ENCODE measurements at places on chromosomes 1 and 21.

DNA sequence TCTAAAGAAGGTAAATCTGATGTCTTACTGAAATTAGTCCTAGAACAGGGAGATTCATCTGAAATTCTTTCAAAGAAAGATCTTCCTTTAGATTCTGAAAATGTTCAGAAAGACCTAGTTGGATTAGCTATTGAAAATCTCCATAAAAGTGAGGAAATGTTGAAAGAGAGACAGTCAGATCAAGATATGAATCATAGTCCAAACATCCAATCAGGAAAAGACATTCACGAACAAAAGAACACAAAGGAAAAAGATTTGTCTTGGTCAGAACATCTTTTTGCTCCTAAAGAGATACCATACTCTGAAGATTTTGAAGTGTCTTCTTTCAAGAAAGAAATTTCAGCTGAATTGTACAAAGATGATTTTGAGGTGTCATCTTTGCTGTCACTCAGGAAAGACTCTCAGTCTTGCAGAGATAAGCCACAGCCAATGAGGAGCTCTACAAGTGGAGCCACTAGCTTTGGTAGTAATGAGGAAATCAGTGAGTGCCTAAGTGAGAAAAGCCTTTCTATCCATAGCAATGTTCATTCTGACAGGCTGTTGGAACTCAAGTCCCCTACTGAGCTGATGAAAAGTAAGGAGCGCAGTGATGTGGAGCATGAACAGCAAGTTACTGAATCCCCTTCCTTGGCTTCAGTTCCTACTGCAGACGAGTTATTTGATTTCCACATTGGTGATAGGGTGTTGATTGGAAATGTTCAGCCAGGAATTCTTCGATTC lies 61.6 kb upstream of the QSOX1 start:
- DNase-seq, result no peak

DNA sequence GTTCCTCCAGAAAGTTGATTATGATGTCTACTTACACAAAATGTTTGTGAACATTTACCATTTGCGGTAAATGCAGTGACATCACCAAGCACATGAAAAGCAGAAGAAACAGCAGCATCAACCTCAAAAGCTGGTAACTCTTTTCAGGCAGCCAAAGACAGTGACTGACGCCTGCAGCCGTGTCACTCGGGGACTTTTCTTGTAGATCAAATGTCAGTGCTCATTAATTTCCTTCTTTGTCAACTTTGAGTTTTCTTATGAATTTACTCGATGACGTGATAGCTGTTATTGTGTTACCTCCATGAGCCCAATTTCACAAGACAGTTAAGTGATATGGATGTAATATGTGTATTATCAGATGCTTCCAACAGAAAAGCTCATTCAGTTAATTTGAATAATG lies 92.5 kb downstream of the RIPK4 start:
- DNase-seq, result no peak

- no peak for DNase-seq
Observed at GRCh38 chr1:2299131-2299627, 71.1 kb downstream of the SKI start.

- no peak for DNase-seq
Observed at GRCh38 chr1:73273886-73274285, 924.1 kb downstream of the LRRIQ3 start.

GRCh38 chr1:200334661-200335256 lies 75.1 kb downstream of the ZNF281 start:
- DNase-seq, result peak; percentile 49

DNA sequence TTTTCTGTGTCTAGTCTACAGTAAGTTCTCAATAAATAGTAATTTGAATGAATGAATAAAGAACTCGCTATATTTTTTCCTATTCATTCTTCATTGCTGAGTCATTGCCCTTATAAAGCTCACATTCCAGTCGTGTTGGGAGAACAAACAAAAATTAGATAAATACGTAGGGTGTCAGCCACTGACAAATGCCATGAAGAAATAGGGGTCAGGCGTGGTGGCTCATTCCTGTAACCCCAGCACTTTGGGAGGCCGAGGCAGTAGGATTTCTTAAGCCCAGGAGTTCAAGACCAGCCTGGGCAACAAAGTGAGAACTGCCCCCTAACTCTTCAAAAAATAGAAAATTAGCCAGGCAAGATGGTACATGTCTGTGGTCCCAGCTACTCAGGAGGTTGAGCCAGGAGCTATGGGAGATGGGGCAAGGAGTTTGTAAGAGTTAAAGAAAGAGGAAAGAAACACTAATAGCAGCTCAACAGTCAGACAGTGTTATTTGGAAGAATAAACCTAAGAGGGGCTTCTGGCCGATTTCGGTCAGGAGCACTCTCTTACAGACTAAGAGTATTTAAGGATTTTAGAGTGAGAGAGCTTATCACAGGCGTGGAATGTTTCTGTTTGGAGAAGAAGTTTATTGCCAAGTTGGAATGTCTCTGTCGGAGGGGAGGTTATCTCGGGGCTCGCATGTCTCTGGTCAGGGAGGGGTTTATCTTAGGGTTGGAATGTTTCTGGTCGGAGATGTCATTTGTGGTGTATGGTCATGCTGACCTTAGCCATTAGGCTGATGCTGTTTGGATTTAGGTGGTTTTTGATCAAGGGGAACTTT lies 1.8 kb upstream of the CHML start:
- DNase-seq, result peak; percentile 31

DNA sequence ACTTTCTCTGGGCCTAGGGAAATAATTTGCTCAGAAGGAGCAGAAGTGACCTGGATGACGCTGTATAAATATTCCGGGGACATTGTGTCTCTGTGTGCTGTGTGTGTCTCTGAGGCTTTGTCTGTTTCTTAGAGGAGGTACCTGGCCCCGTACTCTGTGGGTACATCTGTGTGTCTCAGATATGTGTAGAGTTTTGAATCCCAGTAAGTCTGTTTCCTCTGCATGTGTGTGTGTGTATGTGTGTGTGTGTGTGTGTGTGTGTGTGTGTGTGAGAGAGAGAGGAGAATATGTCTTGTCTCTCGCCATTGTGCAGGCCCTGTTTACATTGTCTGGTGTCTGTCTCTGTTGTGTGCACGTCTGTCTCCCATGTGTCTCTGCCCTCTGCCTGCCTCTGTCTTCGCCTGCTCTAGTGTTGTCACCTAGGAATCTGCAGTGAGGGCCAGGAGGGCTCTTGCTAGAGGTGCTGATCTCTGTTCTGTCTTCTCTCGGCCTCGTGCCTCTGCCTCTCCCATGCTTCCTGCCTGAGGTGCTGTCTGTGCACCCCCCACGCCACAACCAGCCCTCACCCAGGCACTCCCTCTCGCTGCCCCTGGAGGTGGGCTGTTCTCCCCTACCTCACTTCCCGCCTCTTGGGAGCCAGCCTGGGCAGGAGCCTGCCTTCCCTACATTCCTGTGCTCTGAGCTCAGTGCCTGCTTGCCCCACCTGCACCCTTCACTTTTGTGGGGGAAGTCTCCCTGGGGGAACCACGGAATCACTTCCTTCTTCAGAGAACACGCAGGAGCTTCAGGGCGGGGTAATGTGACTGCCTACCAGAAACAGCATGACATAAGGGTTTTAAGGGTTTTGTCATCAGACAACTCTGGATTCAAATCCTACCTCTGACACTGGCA lies 5.9 kb downstream of the MAP7D1 start:
- DNase-seq, result peak; percentile 67

GRCh38 chr1:65387821-65388220 lies 32.6 kb upstream of the LEPR start:
- no peak for DNase-seq

- no peak for DNase-seq
Observed at GRCh38 chr1:241470361-241470760, 49.2 kb downstream of the FH start.

DNA sequence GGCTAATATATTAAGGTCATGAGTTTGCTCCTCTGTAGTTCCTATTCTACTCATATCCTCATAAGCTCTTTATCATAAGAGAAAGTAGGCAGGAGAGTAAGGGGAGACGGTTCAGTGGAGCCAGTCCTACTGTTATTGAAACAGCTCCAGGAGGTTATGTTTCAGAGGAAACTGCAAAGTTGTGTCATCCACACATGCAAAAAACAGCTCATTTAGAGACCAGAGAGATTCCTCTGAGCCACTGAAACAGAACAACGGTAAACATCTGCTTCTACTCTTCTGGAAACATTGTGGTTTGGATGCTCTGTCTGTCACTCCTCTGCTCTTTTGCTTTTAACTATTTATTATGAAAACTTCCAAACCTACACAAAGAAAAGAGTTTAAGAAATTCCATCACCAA lies 66.3 kb upstream of the PPP2R5A start:
- peak; percentile 94 for DNase-seq

DNA sequence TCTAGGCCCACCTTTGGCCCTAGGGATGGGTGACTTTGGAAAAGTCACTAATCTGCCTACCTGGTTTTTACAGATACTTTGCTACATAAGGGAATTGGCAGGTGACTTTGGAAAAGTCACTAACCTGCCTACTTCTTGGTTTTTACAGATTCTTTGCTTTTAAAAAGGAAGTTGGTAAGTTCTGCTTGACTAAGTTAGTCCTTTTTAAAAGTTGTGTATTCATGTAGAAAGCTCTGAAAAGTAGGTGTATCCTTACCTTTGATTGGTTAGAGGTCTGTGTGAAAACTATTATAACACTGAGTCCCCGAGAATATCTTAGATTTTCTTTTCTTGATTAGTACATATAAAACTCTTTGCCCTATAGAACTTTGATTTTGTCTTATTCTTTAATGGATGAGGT lies 12.4 kb downstream of the ATF6 start:
- no peak for DNase-seq

DNA sequence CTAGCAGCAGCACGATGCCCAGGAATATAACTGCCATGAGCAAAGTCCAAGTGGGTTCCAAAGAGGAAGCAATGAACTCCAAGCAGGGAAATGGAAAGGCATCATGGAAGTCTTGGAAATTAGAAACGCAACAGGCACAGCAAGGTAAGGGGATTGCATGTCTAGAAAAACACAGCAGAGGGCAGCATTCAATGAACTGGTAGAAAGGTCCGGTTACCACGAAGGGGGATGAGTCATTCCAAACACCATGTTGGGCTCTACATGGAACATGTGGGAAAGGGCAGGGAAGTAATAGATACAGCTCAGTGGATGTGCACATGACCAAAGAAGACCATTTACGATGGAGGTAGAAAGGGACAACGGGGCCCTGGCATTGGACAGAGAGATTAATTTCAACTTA lies 36.4 kb downstream of the RXRG start:
- peak; percentile 28 for DNase-seq

DNA sequence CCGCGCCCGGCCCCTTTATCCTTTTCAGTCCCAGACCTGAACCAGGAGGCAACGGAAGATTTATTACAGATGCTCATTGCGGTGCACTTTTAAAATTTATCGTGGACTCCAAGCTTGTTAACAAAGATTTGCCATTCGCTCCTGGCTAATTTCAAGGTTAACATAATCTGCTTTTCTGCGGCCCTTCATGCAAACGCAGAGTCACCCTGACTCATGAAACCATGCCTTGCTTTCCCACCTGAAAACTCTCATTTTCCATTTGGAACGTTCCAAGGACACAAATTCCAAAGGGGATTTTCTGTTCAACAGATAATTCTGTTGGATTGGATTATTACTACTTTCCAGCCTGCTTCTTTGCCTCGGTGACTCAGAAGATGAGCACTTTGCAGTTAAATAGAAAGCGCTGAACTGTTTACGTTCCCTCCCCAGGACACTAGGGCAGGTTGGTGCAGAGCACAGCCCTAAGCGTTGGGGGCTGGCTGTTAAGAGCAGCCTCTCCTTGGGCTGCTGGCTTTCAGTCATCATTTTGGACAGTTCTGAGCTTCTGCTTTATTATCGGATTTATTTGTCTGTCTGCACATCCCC lies 51.1 kb downstream of the CD247 start:
- DNase-seq, result no peak

- no peak for DNase-seq
Observed at GRCh38 chr1:176885751-176886150, 278.8 kb downstream of the ASTN1 start.

DNA sequence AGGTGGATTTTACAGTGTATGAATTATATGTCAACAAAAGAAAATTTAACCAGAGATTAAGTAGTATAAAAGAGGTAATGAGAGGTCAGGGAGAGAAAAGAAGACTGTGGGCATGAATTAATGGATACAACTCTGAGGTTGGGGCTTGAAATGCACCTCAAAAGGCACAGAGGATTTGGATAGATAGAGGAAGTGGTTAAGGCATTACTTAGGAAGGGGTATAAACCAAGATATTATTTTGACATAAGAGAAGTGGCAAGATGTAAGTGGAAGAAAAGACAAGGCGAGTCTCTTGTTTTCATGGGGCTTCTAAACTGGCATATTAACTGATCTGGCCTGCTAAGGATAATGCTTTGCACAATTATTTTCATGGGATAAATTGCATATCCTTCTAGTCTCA lies 34.1 kb downstream of the RAP1A start:
- no peak for DNase-seq

- DNase-seq, result no peak
Observed at GRCh38 chr1:24347159-24347934, 28.2 kb downstream of the GRHL3 start.

DNA sequence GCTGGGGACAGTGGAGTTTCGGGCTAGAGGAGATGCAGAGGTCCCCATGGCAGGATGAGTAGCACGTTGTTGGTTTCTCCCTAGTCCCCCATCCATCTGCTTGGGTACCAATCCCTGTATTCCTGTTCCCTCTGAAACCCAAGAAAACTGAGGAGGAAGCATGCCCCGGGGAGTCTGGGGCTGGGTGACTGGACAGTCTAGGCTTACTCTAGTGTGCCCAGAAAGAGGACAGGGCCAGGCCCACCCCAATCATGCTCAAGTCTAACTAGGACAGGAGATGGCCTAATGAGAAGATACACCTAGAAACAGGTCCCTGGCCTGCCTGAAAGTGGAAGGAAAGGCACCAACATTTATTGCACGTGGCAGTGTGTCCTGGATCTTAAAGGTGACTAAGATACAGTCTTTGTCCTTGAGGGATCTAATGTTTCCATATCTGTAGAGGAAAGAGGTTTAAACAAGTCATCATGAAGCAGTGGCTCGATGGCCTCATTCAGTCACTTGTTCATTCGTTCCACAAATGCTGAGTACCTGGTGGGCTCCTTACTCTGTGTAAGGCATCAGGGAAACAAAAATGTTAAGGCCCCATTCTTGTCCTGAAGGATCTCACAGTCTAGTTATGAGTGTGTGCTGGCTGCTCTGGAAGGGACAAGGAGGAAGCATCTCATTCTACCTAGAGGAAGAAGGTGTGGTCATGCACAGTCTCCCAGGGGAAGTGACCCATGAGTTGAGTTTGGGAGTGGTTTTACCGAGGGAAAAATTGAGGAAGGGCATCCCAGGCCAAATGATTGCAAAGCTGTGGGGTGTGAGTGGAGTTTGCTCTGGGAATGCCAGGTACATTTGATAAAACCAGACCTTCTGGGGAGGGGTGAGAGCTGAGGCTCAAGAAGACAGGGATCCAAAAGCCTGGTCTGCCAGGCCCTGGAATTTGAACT lies 10.0 kb downstream of the CDK18 start:
- no peak for DNase-seq

DNA sequence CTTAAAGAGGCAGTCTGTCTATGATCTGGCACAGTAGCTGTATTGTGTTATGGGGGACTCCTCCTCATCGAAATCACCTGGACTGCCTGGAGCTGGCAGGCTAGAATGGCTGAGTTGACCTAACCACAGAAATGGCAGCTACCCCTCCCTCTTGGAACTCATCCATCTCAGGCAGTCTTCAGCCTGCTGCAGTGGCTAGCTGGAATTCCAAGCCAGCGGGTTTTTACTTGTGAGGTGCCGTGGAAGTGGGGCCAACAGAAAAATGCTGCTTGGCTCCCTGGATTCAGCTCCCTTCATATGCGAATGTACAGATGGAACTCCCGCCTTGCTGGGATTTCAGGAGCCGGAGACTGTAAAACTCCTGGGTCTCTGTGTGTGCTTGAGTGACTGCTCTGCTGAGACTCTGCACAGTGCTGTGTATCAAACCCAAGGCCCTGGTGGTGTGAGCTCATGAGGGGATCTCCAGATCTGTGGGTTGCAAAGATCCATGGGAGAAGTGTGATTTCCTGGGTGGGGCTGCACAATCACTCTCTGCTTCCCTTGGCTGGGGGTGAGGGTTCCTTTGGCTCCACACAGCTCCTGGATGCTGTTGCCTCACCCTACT lies 316.9 kb downstream of the CTH start:
- no peak for DNase-seq
